Uterus (tissue), 4 donors: ENCODE measurements at places on chromosomes 7 and 10. TPM values are rescaled to one million over a fixed set of nuclear protein-coding genes. Genes with fewer than 3 reads are reported as not detected.

DNA sequence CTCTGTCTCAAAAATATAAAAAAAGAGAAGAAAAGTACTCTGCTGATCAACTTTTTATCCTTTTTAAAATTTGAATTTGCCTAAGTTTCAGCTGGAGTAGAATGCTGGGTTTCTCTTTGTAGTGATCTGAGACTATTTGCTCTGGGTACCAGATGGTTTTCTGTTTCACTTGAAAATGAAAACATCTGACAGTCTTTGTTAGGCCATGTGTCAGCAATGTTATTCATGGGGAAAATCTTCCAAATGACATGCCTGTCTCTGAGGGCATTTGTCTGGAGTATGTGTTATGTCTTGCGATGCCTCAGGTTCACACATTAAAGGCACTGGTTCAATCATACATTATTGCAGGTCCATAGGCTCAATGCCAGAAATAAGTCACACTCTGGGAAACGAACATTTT is 175.3 kb upstream of the TMEM229A start:
- no peaks in the 10 kb centered on the region for H3K36me3 ChIP-seq
- H3K27ac ChIP-seq, result no peak overlapping the region

CREB5 gene
- total RNA-seq, result 24.4 TPM

CLEC5A gene
- total RNA-seq, result not detected

IRF5 gene
- total RNA-seq, result 3.4 TPM

ZNF107 gene
- 17.1 TPM for total RNA-seq

CFAP46 gene
- 4.5 TPM for total RNA-seq

ARPC1B gene
- total RNA-seq, result 74.5 TPM

- no peaks in the 10 kb centered on the region for H3K27me3 ChIP-seq
- DNase-seq, result no peak
- no peaks in the 10 kb centered on the region for H3K36me3 ChIP-seq
- no peaks in the 10 kb centered on the region for H3K4me1 ChIP-seq
- H3K4me3 ChIP-seq, result no peak overlapping the region
Observed at GRCh38 chr10:77673515-77674140, 36.0 kb upstream of the KCNMA1 start.

DNA sequence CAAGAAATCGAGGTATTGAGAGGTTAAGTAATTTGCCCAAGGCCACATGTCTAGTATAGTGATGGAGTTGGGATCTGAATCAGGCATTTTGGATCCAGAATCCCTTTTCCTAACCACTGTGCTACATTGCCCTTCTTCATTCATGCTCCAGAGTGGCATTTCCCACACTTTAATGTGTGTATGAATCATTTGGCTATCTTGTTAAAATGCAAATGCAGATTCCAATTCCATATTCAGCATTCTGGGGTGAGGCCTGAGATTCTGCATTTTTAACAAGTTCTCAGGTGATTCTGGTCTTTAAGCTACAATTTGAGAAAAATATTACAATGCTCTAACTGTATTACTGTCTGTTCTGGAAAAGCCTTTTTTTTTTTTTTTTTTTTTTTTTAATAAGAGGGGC is 631.3 kb downstream of the PHTF2 start:
- no peaks in the 10 kb centered on the region for H3K27me3 ChIP-seq
- DNase-seq, result no peak
- no peak overlapping the region for H3K4me3 ChIP-seq
- no peaks in the 10 kb centered on the region for H3K4me1 ChIP-seq
- H3K36me3 ChIP-seq, result no peaks in the 10 kb centered on the region
- no peak overlapping the region for H3K27ac ChIP-seq

PARD3 gene
- total RNA-seq, result 42.1 TPM

DNA sequence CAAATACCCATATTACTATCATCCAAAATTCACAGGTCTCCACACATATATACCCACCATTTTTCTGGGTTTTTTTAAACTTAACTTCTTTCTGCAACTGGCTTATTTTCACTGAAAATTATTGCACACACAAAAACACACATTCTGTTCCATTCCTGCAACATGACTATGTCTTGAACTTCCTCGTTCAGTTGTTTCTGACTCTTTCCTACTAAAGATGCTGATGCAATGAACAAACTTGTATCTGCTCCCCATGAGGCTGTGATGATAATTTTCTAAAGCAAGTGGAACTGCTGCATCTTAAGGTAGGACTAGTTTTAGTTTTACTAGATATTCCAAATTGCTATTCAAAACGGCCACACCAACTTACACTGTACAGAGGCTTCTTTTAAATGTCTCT is 77.7 kb downstream of the OSBPL3 start:
- no peaks in the 10 kb centered on the region for H3K27me3 ChIP-seq
- no peak for DNase-seq
- H3K4me3 ChIP-seq, result no peak overlapping the region
- H3K4me1 ChIP-seq, result no peaks in the 10 kb centered on the region
- no peaks in the 10 kb centered on the region for H3K36me3 ChIP-seq
